Activated T-helper 1 cell treated with Interleukin-2 at 50 U/mL for 16 hours (primary cell): ENCODE measurements at places on chromosomes 2 and 18.

DNA sequence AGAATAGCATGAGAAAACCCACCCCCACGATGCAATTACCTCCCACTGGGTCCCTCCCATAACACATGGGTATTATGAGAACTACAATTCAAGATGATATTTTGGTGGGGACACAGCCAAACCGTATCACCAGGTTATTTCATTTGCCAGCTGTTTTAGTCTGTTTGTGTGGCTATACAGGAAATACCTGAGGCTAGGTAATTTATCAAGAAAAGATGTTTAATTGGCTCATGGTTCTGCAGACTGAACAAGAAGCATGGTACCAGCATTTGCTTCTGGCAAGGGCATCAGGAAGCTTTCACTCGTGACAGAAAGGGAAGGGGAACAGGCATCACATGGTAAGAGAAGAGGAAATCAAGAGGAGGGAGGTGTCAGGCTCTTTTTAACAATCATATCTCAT, 329.2 kb downstream of the GULP1 start:
- no peak for DNase-seq

- no peak for DNase-seq
Observed at GRCh38 chr2:25389161-25389560, 47.4 kb upstream of the DNMT3A start.

DNA sequence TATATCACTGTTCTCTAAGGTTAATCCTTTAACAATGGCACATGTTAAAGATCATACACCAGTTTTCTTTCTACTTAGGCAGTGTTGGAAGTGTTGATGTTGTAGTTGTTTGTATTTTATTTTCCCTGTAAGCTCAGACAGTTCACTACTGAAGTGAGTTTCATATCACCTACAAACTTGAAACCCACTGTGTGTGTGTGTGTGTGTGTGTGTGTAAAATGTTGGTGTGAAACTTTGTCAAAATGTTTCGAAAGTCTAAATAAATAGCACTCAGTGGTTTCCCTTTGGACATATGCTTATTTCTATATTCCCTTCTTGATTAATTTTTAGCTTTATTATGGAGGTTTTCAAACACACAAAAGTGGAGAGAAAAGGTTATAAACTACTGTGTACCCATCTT, 79.8 kb upstream of the CAVIN2 start:
- DNase-seq: no peak

DNA sequence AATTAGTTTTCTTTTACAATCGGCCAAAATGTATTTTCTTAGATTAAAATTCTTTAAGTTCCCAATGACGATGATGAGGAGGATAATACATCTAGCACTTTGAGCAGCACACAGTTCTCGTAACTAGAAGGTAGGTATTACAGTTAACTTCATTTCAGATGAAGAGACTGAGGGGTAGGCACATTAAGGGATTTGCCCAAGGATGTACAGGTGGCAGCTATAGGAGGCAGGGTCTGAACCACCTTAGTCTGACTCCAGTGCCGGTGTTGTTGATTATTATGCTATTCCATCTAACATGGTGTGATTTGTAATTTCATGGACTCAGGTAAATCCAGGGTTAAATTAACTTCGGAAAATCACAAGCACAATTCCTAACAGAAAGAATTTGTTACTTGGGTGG, 1.1 kb downstream of the CD28 start:
- DNase-seq: no peak

- DNase-seq: peak; percentile 55
Observed at GRCh38 chr18:77062518-77063003, 70.0 kb downstream of the MBP start.
